ENCODE measurements at places on chromosomes 2 and 18.
A peak's percentile ranks its signal among the peaks of the same experiment; 100 is the strongest.

DNA sequence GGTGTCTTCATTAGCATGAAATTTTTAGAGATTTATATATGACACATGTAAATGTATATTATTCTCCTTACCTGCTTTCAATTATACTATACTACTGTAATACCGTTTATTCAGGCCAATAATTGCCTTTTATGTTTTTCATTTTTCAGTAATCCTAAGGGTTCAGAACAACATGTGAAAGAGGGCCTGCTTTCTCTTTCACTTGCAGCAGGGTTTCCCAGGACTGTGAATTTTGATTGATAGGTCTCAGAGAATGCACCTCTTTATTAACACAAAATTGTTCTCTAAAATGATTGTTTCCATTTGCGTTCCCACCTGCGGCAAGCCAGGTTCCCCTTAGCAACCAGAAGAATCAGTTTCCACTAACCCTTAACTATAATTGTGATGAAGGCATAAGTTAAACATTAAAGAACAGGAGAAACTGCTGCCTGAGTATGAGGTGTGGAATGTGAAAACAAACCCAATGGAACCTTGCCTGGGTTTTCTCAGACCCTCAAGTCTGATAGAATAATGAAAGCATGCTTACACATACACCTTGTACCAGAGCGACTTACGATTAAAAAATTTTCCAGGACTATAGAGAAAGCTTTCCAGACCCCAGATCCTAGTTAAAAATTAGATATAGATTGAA is 1591.2 kb upstream of the LRRTM1 start:
- DNase-seq = no peak

DNA sequence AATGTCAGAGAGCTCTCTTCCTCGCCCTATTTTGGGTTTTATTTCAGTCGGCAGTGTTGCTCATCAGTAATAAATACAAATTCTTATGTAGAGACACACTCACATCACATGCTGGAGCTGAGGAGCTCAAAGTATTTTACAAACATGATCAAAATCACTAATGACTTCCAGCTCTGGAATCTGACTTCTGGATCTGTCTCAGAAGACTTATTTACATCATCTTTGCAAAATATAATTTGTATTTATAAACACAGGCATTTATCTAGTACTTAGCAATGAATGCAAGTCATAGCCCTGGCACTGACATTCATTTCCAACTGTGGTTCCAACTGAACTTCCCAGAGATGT is 327.1 kb downstream of the NCKAP5 start:
- DNase-seq = no peak

DNA sequence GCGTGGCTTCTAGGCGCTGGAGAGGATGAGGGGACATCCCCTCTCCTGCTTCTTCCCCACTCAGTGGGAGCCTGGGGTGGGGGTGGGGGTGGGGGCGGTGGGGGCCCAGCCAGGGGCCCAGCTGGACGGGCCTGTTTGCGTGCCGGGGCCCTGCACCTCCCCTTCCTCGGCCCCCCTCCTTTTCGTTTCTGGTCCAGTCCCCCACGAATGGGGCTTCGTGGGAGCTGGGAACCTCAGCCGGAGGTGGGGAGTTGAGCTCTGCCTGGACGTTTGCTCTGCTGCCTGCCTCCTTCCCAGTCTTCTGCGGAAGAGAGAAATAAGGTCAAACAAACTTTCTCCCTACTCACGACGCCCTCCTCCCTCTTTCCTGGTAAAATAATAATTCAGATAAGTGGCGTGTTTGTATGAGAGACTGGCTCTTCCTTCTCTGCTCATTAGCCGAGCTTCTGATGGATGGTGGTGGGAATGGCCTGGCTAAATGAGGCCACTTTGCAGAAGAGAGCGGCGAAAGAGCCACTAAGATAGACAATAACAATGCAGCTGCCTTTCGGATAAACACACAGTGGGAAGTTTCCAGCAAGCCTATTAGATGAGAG is 782 bp downstream of the MTA3 start:
- DNase-seq = peak; percentile 15

DNA sequence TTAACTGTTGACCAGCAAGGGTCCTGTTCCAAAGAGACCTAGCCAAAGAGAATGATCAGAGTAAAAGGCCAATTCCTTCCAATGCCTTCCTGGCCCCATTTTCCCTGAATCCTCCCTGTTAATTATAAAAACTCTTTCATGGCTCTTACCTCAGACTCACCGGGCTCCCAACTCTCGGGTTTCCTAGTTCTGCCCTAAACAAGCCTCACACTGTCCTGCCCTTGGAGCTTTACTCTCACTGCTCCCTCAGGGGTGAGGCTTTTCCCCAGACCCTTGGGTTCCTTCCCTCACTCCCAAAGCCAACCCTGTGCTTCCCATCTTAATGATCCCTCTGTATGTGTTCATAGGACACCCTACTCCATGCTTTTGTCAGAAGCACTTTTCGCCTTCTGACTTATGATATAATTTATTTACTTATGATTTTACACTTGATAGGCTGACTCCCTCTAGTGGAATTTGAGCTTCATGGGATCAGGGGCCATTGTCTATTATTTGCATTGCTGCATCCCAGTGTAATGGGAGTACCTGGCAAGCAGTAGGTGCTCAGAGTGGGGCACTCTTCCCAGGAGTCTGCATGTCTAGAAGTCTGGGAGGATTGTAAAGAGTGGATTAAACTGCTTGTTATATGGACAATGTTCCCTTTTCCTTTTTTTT is 29.9 kb upstream of the ZNG1B start:
- DNase-seq = peak; percentile 60

- DNase-seq = no peak
Observed at GRCh38 chr2:146540271-146540932, 1304.4 kb upstream of the ACVR2A start.

DNA sequence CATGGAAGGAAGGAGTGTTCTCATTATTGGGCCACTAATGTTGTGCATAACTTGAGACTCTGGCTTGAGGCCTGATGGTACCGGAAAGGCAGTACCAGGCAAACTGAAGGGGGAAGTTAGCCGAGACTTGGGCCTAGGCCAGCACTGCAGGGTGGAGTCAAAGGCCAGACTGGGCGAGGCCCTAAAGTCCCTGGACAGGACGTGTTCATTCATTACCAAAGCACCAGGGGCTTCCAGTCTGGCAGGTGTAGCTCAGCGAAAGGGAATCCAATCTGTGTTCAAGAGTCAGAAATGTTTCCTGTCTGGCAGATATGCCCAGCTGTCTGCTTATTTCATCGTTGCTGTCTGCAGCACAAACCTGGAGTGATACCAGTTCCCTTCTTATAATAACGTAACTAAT is 4.7 kb upstream of the ITSN2 start:
- peak; percentile 86 for DNase-seq

DNA sequence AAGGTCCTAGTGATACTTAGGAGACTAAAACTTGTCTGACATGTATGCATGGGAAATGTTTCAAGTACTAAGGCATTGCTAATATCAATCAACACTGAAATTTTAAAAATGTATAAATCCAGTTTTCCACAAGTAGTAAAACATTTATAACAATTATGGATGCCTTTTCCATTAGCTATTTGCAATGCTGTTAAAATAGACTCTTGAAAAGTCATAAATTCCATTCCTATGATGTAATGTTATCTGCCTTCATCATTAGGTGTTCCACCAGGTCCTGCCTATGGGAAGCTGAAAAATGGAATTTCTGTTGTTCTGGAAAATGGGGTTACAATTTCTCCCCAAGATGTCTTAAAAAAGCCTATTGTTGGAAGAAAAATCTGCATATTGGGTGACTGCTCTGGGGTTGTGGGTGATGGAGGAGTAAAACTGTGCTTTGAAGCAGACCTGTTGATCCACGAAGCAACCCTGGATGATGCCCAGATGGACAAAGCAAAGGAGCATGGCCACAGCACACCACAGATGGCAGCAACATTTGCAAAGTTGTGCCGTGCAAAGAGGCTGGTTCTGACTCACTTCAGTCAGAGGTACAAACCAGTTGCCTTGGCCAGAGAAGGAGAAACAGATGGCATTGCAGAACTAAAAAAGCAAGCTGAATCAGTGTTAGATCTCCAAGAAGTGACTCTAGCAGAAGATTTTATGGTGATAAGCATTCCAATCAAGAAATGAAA is 18.7 kb downstream of the ELAC1 start:
- DNase-seq = no peak

DNA sequence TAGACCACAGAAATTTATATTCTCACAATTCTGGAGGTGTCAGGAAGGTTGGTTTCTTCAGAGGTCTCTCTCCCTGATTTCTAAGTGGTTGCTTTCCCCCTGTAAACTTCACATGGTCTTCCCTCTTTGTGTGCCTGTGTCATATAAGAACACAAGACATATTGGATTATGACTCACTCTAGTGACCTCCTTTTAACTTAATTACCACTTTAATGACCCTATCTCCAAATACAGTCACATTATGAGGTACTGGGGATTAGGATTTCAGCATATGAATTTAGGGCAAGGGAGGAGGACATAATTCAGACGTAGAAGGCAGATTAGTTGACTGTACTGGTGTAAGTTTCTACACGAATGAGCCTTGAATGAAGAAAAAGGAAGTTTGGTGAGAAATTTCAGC is 38.2 kb upstream of the EPHA4 start:
- no peak for DNase-seq

- DNase-seq = no peak
Observed at GRCh38 chr18:12035481-12035880, 54.2 kb downstream of the IMPA2 start.

DNA sequence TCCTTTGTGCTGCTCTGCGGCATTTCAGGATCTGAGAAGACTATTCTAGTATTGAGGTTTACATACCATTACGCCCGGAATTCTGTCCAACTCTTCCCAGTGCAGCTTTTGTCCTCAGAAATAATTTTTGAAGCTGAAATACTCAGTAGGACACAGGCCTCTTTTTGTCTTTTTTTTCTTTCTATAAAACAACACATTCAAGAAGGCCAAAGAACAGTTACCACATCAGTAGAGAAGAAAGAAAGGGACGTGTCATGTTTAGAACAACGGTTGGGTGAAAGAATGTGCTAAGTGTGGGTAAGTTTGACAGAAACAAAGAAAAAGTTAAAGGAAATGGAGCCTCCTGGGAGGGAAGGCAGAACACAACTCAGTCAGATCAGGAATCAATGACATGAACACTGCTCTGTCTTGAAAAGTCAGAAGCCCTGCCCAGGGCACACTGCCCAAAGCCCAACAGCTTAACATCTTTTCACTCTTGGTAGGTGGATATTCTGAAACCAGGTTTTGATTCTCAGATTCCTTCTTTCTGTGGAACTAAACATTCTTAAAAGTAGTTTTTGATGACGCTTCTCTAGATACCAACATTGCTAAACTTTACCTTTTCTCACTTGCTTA is 198.6 kb upstream of the CWC22 start:
- no peak for DNase-seq

GRCh38 chr2:134405611-134406081 is 151.8 kb downstream of the MGAT5 start:
- DNase-seq = no peak

DNA sequence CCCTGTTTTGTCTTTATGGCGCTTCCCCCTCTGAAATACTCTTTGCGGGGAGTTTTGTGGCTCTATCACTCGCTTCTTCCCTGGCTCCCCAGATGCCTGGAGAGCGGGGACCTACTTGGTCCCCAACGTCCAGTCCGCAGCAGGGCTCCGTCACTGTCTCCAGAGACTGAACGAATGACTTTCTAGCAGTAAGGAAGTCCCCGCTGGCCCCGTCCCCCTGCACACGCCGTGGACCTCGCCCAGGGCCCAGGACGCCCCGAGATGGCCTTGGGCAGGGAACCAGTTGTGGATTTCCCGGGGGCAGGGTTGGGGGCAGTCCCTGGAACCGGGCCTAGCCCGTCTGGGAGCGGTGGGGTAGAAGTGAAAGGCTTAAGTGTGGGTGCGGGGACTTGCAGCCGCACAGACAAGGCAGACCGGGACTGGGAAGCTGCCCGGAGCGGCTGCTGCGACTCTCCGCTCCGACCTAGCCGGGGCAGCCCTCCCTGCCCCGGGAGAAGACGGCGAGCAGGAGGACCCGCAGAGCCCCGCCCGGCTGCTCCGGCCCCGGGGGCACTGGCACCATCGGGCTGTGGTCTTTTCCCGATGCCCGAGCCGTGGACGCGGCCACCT is 821 bp upstream of the EPHA4 start:
- peak; percentile 57 for DNase-seq

GRCh38 chr2:6637330-6637729 is 228.4 kb downstream of the CMPK2 start:
- no peak for DNase-seq

- peak; percentile 53 for DNase-seq
Observed at GRCh38 chr2:61272421-61273070, 110.6 kb downstream of the C2orf74 start.

- no peak for DNase-seq
Observed at GRCh38 chr2:232234922-232235615, 143.5 kb upstream of the ALPP start.

GRCh38 chr2:132911726-132912724 is 242.0 kb upstream of the LYPD1 start:
- no peak for DNase-seq

GRCh38 chr2:120732506-120733237 is 3.0 kb upstream of the GLI2 start:
- peak; percentile 58 for DNase-seq

DNA sequence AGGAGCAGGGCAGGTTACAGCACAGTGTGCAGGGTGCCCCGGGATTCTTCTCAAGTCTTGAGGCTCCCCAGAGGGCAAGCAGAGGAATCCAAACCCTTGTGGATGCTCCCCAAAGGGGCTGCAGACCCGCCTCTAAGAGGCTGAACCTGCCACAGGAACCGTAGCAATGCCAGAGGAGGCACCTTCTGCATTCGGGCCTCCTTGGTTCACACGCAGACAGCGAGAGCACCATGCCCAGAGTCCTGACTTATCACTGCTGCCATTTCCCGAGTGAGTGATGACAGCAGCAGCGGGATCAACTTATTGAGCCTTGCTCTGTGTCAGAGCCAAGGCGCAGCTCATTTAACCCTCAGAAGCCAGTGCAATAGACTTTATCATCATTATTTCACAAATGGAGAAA is 203.5 kb downstream of the CTIF start:
- DNase-seq = no peak

DNA sequence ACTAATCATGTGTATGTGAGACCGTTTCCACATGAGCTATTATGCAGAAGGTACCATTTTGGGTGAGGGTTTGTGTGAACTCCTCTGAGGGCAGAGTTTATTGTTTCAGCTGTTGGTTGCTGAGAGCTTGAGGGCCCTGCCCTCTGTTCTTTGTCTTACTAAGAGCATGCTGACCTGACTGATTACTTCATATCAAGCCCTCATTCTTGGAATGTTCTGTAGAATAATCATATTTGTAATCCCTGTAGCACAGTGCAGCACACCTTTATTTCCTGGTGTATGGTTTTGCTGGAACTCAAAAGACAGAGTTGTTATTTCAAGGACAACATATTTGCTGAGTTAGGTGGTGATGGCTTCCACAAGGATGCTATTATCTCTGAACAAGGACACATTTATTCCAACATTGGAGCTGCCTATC is 118.5 kb downstream of the GALNT3 start:
- no peak for DNase-seq

All from hematopoietic multipotent progenitor cell treated with erythropoietin and hydrocortisone succinate and interleukin-3 and kit ligand, for 4 days (in vitro differentiated cells).